Thyroid gland (tissue), 4 donors: ENCODE measurements at places on chromosomes 3 and 15. TPM values are rescaled to one million over a fixed set of nuclear protein-coding genes. Genes with fewer than 3 reads are reported as not detected.

- no peak for DNase-seq
Measured at GRCh38 chr3:114439284-114439683, 145.5 kb downstream of the TIGIT start.

Gene INKA1
- total RNA-seq: 6.2 TPM

- DNase-seq: no peak
Measured at GRCh38 chr3:43096761-43097160, 9.1 kb downstream of the POMGNT2 start.

GRCh38 chr15:90411176-90411575 lies 23.1 kb downstream of the IQGAP1 start:
- no peak for DNase-seq

DNA sequence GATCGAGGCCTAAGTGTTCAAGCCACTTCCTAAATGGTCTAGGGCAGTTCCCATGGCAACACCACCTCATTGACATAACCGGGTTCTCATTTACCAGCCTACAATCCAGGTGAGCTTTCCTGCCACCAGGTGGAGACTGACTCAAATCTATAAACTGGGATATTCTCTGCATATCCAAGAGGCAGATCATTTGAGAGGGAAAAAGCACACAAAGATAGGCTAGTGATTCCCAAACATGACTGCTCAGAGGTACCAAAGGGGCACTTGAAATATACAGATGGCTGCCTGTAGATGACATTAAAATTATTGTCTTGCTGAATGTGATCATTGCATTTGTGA lies 141.3 kb upstream of the PROK2 start:
- DNase-seq: peak; percentile 63

DNA sequence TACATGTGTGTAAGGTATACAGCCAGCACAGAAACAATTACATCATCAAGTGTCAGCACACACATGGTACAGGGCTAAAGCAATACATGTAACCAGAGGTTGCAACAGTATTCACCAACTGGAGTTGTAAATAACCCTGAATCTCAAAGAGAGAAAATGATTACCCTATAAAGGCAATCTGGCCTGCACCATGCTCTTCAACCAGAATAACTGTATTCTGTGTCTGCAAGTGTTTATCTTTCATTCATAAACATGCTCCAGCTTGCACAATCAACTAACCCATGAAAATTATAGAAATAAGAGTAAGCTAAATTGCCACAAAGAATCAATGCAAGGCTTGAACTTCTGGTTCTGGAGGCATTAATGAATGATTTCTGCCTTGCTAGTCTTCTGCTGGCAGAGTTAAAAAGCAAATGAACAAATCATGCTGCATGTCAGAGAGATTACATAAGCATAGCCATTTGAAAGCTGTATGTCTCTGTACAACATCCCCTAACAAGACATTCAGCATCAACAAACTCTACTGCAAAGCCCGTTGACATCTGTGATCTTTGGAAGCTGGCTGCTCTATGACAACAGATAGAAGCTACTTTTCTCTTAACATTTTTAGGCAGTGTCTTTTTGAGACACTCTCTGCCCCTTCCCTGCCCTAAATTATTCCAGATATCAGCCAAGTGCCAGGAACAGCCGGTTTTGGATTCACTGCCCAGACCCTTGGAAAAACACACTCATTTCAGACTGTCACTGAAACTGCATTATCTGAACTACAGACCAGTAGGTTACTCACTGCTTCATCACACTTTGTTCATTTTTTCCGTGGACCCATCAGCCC lies 871.0 kb downstream of the OTOL1 start:
- DNase-seq: no peak

DNA sequence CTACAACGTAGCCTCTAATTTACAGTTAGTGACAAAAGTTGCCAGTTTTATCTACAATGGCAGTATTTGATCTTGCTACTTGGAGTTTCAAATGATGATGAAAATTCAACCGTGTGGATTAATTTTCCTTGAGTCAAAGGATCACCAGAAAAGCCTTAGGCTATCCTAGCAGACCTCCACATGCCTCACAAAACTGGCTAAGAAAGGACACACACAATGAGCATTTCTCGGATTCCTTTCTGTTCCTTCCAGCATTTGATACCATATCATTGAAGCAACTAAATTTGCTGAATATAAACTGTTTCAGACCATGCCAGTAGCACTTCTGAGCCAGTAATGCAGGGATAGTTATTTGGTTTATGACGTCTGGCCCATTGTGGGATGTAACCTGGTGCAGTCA lies 587.4 kb upstream of the MDFIC2 start:
- no peak for DNase-seq

DNA sequence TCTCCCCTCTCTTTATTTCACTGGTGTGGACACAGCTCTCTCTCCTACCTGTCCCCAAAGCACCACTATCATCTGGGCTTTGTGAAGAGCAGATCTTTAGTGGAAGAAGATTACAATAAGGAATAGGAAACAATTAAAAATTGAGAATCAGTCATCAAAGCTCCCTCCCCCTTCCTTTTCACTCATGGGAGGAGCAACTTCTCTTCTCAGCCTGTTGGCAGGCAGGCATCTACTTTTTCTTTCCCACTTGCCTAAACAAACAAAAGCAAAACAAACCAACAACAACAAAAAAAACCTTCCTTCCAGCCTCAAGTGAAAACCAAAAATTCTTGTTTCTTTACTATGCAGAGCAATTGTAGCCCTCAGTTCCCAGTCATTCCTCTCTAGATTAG lies 125.5 kb upstream of the BHLHE40 start:
- DNase-seq: peak; percentile 35
